ENCODE measurements at places on chromosomes 11 and 22.

DNA sequence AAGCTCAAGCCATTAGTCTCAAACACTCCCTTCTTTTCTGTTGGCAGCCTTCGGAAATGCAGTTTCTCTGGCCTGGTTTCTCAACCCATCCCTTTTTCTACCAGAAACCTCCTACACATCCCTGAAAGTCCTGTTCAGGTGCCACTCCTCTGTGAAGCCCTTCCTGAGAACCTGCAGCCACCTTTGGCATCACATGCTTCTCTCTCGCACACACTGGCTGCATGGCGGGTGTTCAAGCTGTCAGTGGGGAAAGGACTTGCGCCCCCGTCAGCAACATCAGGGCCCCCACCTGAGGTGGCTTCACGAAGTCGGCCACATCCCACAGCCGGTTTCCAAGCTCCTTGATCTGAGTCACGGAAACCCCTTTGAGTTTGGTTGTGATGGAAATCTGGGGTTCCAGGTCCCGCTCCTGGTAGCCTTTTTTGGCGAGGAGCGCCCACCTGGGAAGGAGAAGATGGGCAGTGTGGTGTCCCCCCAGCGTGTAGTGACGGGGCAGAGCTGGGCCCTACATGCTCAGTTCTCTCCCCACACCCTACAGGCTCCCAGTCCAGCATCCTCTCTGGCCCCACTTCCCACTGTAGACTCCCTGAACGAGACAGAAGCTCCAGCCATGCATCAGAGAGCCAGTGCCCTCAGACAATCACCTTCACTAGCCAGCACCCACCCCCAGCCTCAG lies 1.7 kb upstream of the LRRC74B start:
- no peak for DNase-seq

GRCh38 chr11:109747839-109748238 lies 325.8 kb downstream of the C11orf87 start:
- DNase-seq: no peak

DNA sequence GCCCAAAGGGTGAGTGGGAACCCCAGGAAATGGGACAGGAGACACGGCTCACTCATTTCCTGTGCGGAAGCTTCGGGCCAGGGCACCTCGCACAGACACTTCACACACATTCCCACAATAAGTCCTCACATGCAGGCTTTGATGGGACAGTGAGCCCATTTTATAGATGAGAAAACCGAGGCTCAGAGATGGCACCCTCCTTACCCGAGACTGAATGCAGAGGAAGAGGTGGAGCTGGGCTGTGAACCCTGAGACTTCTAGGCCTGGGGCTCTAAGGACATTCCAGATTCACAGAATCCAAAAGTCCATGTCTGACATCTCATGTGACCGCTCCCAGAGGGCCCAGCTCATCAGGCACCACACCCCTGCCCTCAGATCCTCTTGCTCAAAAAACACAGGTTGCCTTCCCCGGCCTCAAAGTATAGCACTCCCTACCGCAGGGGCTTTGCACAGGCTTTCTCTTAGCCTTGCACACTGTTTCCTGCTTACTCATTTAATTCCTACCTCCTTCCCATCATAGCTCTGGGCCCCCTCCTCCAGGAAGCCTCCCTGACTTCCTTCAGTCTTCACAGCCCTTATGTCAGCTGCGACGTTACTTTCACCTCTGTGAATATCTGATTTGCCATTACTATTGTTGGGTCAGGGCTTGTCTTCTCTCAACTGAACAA lies 57.1 kb upstream of the TCF20 start:
- DNase-seq: no peak

DNA sequence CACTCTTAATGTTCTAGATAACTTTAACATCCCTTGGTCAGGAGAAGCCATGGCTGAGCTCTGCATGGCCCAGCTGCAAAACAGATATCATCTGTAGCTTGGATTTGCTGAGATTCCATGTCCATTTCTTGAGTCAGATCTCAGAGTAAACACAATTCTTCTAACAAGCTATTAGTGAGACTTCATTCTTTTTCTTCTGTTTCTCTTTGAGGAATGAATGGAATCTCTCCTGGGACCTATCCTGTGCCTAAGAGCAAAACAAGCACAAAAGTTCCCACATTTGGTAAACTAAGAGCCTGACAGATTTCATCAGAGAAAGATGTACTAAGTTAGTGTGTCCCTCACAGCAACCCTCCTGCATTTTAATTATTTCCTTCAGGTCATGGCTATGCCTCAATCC lies 142.8 kb downstream of the MAML2 start:
- DNase-seq: no peak

DNA sequence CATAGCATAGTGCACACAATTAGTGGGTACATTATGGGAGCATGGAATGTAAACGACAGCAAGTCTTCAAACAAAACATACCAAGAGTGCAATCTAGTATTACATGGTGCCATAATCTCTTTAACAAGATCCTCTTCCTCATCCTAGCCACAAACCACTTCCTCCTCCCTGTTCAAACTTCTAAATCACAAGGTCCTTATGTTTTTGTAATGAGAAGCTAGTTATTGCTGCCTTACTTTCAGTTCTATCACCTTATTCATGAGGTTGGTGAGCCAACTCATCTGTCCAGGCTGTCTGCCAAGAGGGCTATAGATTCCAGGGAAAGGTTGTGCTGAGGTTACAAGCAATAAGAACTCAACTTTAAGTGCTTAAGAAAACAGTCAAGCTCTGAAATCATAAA lies 195.4 kb upstream of the ARHGAP20 start:
- DNase-seq: no peak

DNA sequence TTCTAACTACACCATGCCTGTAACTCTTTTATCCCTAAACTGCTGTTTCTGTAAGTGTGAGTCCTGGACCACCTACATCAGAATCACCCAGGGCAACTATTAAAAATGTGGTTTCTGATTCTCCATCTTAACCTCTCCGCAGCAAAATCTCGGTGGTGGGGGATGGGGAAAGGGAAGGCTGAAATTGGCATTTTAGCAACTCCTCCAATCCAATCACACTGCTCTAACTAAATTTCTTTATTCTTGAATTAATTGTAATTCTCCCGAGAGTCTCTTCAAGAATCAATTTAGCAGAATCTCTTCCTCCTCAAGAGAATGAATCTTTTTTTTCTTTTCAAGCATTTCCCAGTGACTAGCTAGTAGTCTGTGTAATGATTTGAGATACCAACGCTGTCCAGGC lies 36.2 kb downstream of the SEZ6L start:
- DNase-seq: no peak

- no peak for DNase-seq
These were observed 127.0 kb downstream of the COMMD9 start for GRCh38 chr11:36162006-36162882.

All from stimulated activated CD8-positive, alpha-beta memory T cell treated with anti-CD3 and anti-CD28 coated beads, Interleukin-4, amount 100 ng/mL, for 1 hour (primary cell).